ENCODE measurements at places on chromosomes 4 and X. TPM values are rescaled to one million over a fixed set of nuclear protein-coding genes. Genes with fewer than 3 reads are reported as not detected.

The RNF175 gene
- polyA plus RNA-seq = 0.63 TPM

The PTTG2 gene
- polyA plus RNA-seq = not detected

The UGT2B17 gene
- polyA plus RNA-seq = not detected

The CYLC1 gene
- polyA plus RNA-seq = not detected

The MTM1 gene
- 4.2 TPM for polyA plus RNA-seq

The TSPAN7 gene
- 130 TPM for polyA plus RNA-seq

The F9 gene
- not detected for polyA plus RNA-seq

The CYSLTR1 gene
- 7.6 TPM for polyA plus RNA-seq

The KLF8 gene
- polyA plus RNA-seq = 6.1 TPM

The HSD17B13 gene
- 0.56 TPM for polyA plus RNA-seq

The TLL1 gene
- polyA plus RNA-seq = 4.5 TPM

The PLAC1 gene
- polyA plus RNA-seq = 1.6 TPM

The TMPRSS11B gene
- polyA plus RNA-seq = not detected

The HMX1 gene
- polyA plus RNA-seq = 0.09 TPM

The GK2 gene
- not detected for polyA plus RNA-seq

The HAND2 gene
- polyA plus RNA-seq = not detected
